ENCODE measurements at places on chromosomes 11 and 22. TPM values are rescaled to one million over a fixed set of nuclear protein-coding genes. Genes with fewer than 3 reads are reported as not detected.

RAB3IL1 gene
- total RNA-seq: 2.3 TPM

DRD4 gene
- not detected for total RNA-seq

DNA sequence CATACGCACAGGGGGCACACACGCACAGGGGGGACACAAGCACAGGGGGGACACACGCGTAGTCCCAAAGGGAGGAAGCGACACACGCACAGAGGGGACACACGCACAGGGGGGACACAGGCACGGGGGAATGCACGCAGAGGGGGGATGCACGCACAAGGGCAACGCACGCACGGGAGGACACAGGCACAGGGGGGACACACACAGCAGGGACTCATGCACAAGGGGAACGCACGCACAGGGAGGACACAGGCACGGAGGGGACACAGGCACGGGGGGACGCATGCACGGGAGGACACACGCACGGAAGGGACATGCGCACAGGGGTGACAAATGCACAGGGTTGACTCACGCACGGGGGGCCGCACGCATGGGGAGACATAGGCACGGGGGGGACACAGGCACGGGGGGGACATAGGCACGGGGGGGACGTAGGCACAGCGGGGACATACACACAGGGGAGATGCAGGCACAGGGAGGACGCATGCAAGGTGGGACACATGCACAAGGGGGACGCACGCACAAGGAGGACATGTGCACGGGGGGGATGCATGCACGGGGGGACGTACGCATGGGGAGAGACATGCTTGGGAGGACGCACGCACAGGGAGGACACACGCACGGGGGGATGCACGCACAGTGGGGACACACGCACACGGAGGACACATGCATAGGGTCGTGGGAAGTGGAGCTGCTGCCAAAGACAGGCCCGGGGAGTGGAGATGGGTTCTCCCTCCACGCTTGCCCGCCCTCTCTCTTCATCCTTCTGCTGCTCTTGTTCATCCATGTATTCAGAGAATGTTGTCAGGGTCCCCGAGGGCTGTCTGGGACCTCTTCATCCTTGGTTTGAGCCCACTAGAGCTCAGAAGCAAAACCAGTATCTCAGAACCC, 41.2 kb downstream of the WNT11 start:
- no peak for DNase-seq

GRCh38 chr22:44395118-44396005, 82.6 kb upstream of the SHISAL1 start:
- DNase-seq: no peak

- DNase-seq: no peak
Observed at GRCh38 chr11:76682684-76683083, 12.1 kb upstream of the LRRC32 start.

Measured in H4 (cell line).